DND-41 (cell line): ENCODE measurements at places on chromosomes 16 and 17.
A peak's percentile ranks its signal among the peaks of the same experiment; 100 is the strongest.

GRCh38 chr17:6374761-6375312 is 60.1 kb downstream of the AIPL1 start:
- DNase-seq: no peak

- DNase-seq: no peak
These were observed 6.5 kb upstream of the LLGL1 start for GRCh38 chr17:18218756-18219415.

DNA sequence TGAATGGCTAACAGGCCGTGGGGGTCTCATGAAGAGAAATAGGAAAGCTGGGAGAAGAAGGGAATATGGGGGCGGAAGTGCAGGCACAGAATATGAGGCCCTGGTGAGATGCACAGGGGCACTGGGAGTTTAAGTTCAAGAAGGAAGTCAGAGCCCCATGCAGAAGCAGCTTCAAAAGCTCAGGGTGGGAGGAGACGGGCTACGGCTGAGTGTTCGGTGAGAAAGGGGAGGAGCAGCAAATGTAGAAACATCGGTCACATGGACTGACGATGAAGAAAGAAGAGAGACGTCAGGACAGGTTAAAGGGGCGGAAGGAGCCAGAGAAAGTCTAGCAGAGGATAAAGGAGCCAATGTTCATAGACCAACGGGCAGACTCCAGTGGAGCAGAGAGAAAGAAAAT is 204.5 kb upstream of the ZFHX3 start:
- DNase-seq: no peak

- DNase-seq: no peak
These were observed 14.7 kb downstream of the ABCA3 start for GRCh38 chr16:2325791-2326190.

DNA sequence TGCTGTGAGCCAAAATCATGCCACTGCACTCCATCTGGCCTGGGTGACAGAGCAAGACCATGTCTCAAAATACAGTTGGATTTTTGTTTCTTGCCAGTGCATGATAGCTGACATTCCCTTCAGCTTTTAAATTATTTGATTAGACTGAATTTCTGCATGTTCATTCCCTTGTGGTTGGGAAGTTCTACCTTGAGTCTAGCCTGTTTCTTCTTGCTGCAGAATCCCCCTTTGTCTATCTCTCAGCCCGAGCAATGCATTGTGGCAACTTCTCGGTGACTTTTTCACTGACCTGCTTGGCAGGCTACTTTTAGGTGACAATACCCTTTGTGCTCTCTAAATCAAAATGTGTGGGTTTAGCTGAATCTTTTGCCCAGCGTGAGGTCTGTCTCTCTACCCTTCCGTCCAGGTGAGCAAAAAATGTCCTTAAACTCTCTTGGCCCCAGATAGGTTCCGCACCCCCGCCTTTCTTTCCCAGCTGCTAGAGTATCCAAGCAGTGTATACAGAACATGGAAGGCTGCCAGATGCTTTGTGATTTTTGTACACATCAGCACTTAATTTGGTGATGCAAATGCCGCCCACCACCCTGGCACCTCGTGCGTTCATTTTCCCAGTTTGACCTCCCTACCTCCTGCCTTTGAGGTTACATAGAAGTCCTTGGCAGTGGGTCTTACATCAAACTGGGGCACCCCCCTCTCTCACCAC is 130.2 kb downstream of the ABCC6 start:
- no peak for DNase-seq

GRCh38 chr17:58532555-58532951 is 18.1 kb upstream of the MTMR4 start:
- DNase-seq: no peak

DNA sequence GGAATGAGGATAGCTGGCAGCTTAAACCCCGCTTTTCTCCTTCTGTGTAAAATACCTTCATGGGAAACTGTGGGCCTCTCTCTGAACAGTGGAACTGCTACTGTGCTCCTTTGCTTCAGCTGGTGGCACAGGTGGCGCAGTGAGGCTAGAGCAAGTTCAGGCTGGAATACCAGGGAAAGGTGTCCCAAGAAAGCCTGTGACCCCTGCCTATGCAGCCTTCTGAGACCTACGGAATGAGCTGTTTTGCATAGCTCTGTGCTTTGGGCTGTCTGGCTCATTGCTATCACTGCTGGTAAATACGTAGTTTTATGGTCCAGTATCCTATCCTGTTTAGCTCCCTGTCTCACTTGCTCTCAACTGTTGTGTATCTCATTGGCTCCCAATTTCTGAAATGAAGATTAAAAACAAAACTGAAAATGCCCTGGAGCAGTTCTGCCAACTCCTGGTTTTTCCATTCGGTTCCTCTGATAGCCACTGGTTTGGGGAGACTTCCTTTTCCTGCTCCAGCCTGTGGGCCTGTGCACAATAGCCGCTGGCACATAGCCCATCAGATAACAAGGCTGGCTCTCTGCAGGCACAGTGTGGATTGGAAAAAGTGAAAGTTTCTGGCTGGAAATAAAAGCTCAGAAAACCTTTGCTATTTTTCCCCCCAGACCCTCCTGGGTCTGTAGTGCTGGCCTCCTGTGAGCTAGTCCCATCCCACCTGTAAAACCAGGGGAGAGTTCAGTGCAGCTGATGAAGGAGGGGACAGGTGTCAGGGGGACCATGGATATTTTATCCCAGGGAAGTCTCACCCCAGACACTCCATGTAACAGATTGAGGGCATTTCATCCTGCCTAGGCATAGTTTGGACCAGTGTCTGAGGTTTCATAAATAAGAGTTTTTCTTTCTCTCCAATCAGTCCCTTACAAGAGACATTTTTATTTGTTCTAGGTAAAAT is 24.0 kb downstream of the LIMD2 start:
- no peak for DNase-seq

- DNase-seq: no peak
These were observed 111.8 kb downstream of the N4BP1 start for GRCh38 chr16:48497932-48498768.

GRCh38 chr17:40124279-40125141 is 2.7 kb downstream of the MSL1 start:
- DNase-seq: peak; percentile 38

GRCh38 chr17:5485270-5486205 is at the start of gene DERL2:
Gene DERL2, minus strand, starts transcription at chr17:5486178. Its CDS starts 17 bp downstream, at chr17:5486161.
- DNase-seq: no peak

GRCh38 chr17:61646482-61646881 is 55.5 kb upstream of the NACA2 start:
- DNase-seq: no peak

DNA sequence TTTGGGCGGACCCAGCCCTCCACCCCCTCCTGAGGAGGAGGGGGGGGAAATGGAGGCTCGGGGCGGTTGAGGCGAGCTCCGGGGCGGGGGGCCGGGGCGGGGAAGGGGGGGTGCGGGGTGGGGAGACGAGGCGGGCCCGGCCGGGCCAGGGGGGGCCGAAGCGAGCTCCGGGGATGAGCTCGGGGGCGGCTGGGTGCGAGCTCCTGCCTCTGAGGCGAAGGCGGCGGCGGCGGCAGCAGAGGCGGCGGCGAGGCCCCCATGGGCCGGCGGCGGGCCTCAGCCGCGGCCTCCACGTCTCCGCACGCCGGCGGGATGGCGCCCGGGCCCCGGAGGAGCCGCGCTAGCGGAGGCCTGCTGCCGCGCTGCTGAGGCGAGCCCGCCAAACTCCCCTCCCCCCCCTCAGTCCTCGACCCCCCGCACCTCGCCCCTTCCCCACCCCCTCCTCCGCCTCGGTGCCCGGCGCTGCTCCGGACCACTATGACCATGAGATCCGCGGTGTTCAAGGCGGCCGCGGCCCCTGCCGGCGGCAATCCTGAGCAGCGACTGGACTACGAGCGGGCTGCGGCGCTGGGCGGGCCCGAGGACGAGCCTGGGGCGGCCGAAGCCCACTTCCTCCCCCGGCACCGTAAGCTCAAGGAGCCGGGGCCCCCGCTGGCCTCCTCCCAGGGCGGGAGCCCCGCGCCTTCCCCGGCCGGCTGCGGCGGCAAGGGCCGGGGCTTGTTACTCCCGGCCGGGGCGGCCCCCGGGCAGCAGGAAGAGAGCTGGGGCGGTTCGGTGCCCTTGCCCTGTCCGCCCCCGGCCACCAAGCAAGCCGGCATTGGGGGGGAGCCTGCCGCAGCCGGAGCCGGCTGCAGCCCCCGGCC is 596 bp downstream of the MSL1 start:
- DNase-seq: peak; percentile 44

GRCh38 chr17:76573096-76573495 is 12.6 kb downstream of the ST6GALNAC2 start:
- no peak for DNase-seq

GRCh38 chr16:82895843-82896242 is 269.1 kb downstream of the CDH13 start:
- DNase-seq: no peak

DNA sequence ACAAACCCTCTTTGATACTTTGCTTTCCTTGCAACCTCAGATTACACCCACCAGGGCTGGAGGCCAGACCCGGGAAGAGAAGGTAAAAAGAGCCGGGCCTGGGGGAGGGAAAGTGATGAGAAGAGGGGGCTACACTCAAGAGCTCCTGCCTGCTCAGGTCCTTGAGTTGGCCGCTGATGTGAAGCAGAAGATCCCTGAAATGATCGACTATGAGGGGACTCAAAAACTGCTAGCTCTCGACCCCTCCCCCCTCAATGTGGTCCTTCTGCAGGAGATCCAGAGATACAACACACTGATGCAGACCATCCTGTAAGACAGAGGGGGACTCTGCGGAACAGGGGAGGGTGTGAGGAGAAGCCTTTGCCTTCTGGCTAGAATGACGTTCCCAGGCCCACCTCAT is 2.8 kb upstream of the KDM6B start:
- no peak for DNase-seq

DNA sequence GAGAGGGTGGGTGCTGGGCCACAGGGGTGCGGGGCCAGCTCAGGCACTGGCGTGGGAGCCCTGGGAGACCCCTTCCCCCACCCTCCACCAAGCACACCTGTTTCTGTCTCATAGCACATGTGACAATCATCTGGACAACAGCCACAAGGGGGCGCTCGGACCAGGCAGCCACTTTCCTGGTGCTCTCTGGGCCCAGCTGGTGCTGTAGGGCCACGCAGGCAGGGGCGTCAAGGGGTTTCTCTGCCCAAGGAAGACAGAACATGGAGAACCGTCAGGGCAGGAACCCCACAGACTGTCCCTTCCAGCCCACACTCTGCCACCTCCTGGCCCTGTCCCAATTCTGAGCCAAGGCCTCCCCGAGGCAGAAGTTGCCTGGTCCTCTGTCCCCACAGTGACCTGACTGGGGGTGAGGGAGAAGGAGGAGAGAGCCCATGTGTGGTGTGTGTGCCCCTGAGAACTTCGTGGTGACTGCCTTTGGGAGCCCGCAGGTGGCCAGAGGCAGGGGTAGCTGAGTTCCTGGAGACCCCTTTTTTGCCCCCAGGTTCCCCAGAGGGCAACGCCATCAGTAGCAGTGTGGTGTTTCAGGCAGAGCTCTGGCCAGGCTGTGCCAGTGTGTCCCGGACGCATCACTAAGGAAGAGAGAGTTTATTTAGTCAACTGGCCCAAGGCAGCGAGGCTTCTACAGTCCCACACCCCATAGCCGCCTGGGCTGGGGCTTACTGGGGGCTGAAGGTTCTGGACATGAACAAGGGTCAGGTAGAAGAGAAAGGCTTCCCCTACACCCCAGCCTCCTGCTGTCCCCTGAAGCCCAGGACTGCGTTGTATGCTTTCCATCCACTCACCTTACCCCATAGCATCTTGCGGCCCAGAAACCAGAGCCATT is 3.1 kb upstream of the SETD6 start:
- DNase-seq: peak; percentile 82

DNA sequence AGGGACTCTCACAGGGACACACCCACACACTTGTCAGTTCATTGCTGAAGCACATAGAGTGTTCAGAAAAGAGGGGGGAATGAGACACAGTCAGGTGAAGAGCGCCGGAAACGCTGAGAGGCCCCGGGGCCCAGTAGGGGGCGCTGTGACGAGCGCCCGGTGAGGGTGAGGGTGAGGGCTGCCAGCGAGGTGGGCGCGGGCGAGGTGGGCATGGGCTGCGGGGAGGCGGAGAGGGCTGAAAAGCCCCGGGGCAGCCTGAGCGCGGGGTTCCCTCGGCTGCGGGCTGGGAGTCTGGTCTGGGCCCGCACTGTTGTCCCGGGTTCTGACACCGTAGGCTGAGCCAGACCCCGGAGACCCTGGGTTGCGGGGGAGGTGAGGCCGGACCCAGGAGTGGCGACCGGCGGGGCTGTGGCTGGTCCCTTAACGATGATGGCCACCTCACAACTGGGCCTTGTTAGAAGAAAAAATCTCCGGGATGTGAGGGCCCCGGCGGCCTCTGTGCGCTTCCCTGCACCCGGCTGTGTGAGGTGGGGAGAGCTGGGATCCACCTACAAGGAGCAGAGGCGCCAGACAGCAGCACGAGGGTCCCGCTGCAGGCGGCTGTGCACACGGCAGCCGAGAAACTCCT is 91.4 kb downstream of the C16orf78 start:
- peak; percentile 41 for DNase-seq

GRCh38 chr16:74281300-74281699 is 15.3 kb upstream of the PSMD7 start:
- DNase-seq: no peak

GRCh38 chr17:18184143-18185031 is 759 bp downstream of the ALKBH5 start:
- DNase-seq: peak; percentile 59

DNA sequence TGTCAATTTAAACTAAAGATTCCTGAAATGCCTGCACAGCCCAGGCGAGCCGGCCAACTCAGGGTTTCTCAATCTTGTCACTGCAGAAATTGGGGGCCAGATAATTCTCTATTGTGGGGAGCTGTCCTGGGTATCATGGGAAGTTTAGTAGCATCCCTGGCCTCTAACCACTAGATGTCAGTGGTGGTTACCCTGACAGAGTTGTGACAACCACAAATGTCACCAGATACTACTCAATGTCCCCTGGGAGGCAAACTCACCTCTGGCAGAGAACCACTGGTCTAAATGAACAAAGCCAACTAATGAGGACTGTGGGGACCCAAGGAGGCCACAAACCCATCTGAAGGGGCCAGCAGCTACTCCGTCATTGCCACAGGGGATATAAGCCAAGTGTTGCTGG is 90.9 kb downstream of the MYH11 start:
- DNase-seq: peak; percentile 54

DNA sequence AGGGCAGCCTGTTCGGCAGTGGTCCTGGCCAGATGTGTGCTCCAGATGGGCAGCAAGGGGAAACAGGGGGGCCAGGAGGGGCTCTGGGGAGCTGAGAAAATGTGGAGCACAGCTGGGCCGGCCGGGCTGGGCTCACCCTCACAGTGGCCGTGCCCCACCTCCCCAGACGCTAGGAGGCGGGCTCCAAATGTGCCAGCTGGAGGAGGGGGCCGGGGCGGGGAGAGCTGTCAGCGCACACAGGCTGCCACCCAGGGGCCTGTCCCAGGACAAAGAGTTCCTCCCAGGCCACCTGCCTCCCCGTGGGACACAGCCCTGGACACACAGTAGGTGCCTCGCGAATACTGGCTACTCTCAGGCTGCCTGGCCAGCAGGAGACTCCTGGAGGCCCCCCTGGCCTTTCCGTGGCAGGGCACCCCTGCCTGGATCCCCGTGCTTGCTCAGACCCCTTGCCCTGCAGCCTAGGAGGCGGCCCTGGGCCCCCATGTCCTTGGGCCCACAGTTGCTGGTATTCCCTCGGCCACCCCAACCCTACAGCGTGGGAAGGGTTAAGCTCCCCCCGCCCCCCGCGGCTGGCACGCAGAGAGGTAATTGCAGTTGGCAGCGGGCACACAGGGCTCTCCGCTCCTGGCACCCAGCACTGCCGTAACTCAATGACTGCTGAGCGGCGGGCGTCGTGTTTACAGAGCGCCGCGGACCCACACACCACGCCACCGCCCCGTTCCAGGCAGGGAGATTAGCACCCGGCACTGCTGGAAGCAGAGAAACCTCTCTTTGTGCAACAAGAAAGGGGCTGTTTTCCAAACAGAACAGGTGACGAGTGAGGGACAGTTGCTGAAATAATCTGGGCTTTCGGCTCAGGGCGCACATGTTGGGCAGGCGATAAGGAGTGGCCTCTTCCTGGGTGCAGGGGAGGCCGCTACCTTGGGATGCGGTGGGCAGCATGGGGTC is 32.2 kb downstream of the BAHCC1 start:
- DNase-seq: peak; percentile 83
